CD8-positive, alpha-beta memory T cell (primary cell): ENCODE measurements at places on chromosomes 6 and 20. TPM values are rescaled to one million over a fixed set of nuclear protein-coding genes. Genes with fewer than 3 reads are reported as not detected.

DNA sequence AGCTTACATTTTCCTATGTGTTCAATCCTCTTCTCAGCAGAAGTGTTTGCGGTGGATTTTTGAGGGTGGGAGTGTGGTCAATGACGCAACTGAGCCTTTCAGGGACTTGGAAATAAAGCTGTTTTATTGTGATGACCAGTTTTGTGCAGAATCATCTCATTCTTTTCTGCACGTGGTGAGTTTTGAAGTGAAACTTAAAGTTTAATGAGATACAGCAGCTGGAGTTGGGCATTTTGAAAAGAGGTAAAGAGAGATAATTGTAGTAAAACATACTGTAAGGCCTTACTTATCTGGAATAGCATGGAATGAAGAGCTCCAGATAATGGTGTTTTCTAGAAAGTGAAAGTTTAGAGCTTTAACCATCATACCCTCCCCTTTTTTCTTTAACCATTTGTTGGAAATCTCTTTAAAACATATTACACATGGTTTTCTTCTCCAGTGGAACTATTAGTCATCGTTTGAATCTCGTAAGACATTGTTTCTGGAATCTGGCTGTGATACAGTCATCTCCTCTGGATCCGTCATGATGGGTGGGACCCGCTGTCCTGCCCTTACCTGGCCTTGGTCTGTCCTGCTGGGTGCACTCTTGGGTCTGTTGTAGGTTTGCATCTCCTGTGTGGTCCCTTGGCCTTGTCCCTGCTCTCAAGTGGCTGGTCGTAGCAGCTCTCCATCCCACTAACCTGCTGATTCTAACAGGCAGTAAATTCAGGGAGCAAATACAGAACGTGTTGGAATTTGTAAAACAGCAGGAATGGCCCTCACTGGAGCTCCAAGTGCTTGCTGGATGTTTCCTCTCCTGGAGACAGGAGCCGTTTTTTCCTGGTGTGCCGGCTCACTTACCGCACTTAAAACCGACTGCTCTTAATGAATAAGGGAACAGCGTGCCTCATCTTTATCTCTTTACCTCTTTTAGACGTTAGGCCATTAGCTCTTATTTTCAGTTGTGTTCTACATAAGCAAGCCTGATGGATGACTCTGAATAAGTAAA lies 29.8 kb downstream of the UST start:
- no peak overlapping the region for H3K27ac ChIP-seq
- no peak overlapping the region for H3K4me3 ChIP-seq
- no peaks in the 10 kb centered on the region for H3K36me3 ChIP-seq
- DNase-seq, result no peak

DNA sequence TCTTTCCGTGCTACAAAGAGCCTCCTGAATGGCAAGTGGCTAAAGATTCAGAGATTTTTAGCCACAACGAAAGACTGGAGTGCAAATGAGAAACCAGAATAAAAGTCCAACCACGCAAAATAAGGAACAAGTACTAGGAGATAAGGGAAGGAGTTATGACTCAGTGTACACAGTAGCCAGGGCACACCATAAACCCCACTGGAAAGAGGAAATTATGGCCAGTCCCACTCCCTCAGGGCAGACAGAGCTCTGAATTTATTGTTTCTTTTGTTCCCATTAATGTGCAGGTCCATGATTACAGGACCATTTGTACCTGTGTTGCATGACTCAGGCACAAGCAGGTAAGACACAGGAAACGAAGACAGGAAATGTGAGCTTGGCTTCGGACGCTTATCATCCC lies 150.3 kb upstream of the PREP start:
- H3K36me3 ChIP-seq, result no peaks in the 10 kb centered on the region
- no peaks in the 10 kb centered on the region for H3K27me3 ChIP-seq
- no peak overlapping the region for H3K4me3 ChIP-seq
- DNase-seq, result no peak

GRCh38 chr6:12472601-12473038 lies 182.5 kb downstream of the EDN1 start:
- H3K27ac ChIP-seq, result no peak overlapping the region
- no peaks in the 10 kb centered on the region for H3K36me3 ChIP-seq
- H3K4me1 ChIP-seq, result no peaks in the 10 kb centered on the region

- no peak overlapping the region for H3K27ac ChIP-seq
- H3K36me3 ChIP-seq, result no peaks in the 10 kb centered on the region
- no peaks in the 10 kb centered on the region for H3K4me1 ChIP-seq
- DNase-seq, result no peak
These were observed 255.9 kb upstream of the DEFB112 start for GRCh38 chr6:50305660-50306059.

DNA sequence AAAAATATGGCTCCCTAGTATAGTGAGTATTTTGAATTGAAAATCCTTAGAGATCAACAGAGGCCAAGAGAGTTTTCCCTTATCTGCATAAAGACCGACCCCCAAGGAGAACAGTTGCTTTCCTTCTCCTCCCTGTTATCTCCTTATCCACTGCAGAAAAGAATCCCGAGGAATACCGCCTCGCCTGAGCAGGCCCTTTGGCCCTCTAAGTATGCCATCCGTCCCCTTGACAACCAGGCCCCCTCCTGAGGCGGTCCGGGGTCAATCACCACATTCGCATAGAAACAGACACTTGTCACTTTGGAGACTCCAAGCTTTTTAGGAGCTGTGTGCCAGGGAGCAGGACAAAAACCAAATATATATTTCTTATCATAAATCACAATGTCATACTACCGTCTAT lies 15.9 kb upstream of the GGTLC1 start:
- H3K4me1 ChIP-seq, result no peaks in the 10 kb centered on the region
- no peak overlapping the region for H3K4me3 ChIP-seq
- H3K36me3 ChIP-seq, result no peaks in the 10 kb centered on the region
- no peaks in the 10 kb centered on the region for H3K27me3 ChIP-seq
- no peak for DNase-seq
- H3K27ac ChIP-seq, result no peak overlapping the region

DNA sequence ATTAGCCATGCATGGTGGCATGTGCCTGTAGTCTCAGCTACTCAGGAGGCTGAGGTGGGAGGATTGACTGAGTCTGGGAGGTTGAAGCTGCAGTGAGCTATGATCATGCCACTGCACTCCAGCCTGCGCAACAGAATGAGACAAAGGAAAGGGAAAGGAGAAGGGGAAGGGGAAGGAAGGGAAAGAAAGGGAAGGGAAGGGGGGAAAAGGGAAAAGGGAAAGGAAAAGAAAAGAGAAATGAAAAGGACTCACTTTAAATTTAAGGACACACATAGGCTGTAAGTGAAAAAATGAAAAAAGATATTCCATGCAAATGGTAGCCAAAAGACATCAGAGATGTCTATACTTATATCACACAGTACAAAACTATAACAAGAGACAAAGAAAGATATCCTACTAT lies 74.2 kb downstream of the COL21A1 start:
- DNase-seq, result no peak
- H3K36me3 ChIP-seq, result no peaks in the 10 kb centered on the region
- H3K27ac ChIP-seq, result no peak overlapping the region
- H3K4me1 ChIP-seq, result no peaks in the 10 kb centered on the region
- H3K4me3 ChIP-seq, result no peak overlapping the region

DNA sequence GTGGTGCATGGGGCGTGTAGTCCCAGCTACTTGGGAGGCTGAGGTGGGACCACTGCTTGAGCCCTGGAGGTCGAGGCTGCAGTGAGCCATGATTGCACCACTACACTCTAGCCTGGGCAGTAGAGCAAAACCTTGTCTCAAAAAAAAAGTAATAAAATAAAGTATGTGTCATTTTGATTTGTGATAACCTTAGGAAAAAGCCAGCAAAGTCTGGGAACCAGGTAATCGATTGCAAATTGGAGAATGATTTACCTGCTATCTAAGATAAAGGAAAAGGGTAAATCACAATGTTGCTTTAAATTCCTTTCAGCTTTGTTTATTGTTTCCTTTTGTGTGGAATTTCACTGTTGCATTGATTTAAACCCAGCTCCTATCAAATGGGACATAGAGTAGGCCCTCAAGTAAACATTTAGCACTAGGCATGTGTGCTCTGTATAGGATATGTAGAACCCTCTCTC lies 59.0 kb downstream of the SGK1 start:
- H3K4me1 ChIP-seq, result no peaks in the 10 kb centered on the region
- H3K36me3 ChIP-seq, result no peaks in the 10 kb centered on the region
- H3K4me3 ChIP-seq, result no peak overlapping the region
- H3K27me3 ChIP-seq, result no peaks in the 10 kb centered on the region

Gene CDH26
- polyA plus RNA-seq, result not detected

Gene RIPPLY2
- not detected for polyA plus RNA-seq

Gene VSTM2L
- polyA plus RNA-seq, result not detected
